ENCODE measurements at places on chromosomes 2 and 18. TPM values are rescaled to one million over a fixed set of nuclear protein-coding genes. Genes with fewer than 3 reads are reported as not detected.

- H3K27me3 ChIP-seq: no peaks in the 10 kb centered on the region
- no peak for DNase-seq
- H3K27ac ChIP-seq: no peak overlapping the region
- H3K4me3 ChIP-seq: no peak overlapping the region
- H3K36me3 ChIP-seq: no peaks in the 10 kb centered on the region
Observed at GRCh38 chr2:61582165-61582564, 44.0 kb upstream of the XPO1 start.

DNA sequence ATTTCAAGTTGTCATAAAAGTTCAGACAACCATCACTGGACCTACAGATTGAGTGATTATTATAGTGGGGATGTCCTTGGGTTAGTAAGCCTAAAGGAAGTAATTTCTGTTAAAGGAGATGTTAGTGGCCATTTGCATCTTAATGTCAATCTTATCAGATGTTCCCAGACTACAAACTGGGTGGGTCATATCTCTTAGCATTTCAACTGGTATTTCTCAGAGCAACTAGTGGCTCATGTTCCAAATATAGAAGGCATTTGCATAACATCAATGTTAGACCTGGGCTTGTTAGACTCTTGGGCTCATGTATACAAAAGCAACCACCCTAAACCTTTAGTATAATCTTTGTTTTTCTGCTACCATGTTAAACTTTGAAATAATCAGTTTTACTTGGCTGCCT, 17.9 kb downstream of the PLEKHA3 start:
- no peaks in the 10 kb centered on the region for H3K36me3 ChIP-seq
- DNase-seq: no peak
- H3K27me3 ChIP-seq: no peaks in the 10 kb centered on the region

DNA sequence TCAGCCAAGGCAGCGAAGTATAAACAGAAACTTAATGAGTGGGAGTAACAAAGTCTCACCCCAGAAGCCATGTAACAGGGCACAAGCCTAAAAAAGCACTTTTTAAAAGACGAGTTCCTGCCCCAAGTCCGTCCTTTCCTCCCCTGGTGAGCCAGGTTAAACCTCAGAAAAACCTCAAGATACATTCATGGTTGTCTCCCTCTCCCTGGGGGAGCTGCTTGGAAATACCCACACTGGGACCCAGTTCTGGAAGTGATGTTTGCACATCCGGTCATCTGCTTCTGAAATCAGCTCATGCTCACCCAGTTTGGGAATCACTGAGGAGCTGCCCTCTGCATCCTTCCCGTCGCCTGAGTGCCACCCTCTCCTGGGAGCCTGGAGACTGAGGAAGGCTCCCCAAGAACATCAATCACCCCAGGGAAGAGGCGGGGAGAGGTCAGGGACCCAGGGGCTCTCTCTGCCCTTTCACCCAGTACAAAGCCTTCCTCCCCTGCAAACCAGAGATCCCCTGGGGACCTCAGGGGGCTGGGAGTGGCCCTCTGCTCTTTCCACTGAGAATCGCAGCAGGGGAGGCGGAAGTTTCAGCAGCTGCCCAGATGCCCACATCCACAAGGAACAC, 150.6 kb upstream of the AGAP1 start:
- H3K4me1 ChIP-seq: no peaks in the 10 kb centered on the region
- no peak for DNase-seq
- no peak overlapping the region for H3K4me3 ChIP-seq
- no peaks in the 10 kb centered on the region for H3K36me3 ChIP-seq

DNA sequence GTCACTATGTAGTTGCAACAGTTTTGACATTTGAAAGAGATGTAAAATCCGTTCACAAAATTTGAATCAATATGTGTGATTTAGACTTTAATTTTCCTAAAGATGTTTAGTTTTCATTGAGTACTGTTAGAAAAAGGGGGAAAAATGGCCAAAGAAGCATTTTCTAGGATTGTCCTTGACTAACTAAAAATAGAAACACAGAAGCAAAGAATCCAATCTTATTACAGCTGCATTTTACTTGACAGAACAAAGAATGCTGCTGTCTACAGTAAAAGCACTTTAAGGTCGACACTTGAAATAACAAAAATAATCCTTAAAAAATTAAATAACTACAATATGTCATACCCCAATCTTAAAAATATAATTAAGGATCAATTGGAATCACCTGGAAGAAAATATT, 48.9 kb downstream of the FRZB start:
- no peak overlapping the region for H3K27ac ChIP-seq
- no peaks in the 10 kb centered on the region for H3K4me1 ChIP-seq
- no peaks in the 10 kb centered on the region for H3K27me3 ChIP-seq
- H3K36me3 ChIP-seq: no peaks in the 10 kb centered on the region
- H3K4me3 ChIP-seq: no peak overlapping the region
- no peak for DNase-seq

- DNase-seq: no peak
- H3K4me1 ChIP-seq: no peaks in the 10 kb centered on the region
- H3K4me3 ChIP-seq: no peak overlapping the region
- no peaks in the 10 kb centered on the region for H3K36me3 ChIP-seq
- H3K27me3 ChIP-seq: no peaks in the 10 kb centered on the region
Observed at GRCh38 chr18:6004119-6004518, 108.8 kb upstream of the TMEM200C start.

DNA sequence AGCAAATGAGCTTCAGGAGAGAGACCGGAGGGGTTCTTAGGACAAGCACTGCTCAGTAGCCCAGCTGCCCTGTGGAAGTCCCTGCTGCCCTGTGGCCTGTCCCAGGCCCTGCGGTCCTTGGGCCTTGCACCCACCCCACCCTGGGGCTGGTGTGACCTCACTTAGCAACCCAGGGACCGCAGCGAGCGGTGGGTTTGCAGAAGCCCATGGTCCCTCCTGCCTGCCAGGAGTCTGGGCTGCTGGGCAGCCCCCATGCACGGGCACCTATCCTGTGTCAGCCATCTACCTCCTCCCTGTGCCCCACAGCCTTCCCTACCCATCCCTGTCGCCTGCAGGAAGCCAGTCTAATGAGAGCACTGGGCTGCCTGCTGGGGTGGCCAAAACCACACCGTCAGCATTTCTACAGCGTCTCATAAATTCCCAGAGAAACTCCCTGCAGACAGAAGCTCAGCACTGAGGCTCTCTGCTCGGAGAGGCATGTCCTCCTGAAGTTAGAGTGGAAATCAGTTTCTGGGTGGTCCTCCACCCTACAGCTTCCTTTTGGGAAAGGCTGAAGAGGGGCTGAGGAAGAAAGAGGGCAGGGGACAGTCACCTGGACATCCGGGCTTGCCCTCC, 231.1 kb upstream of the HS6ST1 start:
- H3K4me3 ChIP-seq: no peak overlapping the region
- no peaks in the 10 kb centered on the region for H3K36me3 ChIP-seq
- H3K27ac ChIP-seq: no peak overlapping the region

- no peak overlapping the region for H3K27ac ChIP-seq
- no peaks in the 10 kb centered on the region for H3K27me3 ChIP-seq
- H3K36me3 ChIP-seq: no peaks in the 10 kb centered on the region
- DNase-seq: no peak
- no peaks in the 10 kb centered on the region for H3K4me1 ChIP-seq
Observed at GRCh38 chr2:165224941-165225340, 14.3 kb upstream of the SCN2A start.

The UNC80 gene
- not detected for total RNA-seq

The CTAGE1 gene
- total RNA-seq: not detected

The EVX2 gene
- total RNA-seq: not detected

The CHMP1B gene
- total RNA-seq: 54.6 TPM

The ASXL2 gene
- total RNA-seq: 17.3 TPM

All from transverse colon (tissue), 4 donors.